Fibroblast of skin of abdomen (primary cell): ENCODE measurements at places on chromosomes 2 and 18.

DNA sequence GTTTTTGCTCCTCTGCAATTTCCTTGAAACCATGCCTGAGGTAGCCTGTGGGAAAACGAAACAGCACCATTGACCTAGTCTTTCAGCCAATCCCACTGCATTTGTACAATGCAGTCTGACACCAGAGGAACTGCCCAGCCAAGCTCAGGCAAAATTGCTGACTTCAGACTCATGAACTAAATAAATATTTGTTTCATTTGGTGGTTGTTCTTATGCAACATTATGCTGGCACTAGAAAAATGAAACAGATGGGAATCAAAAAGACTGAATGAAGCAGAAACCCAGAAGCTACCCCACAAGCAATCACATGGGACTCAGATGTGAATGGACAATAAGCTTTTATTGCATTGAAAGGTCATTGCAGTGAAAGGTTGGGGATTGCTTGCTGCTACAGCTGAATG, 1.7 kb downstream of the NAT8 start:
- DNase-seq, result no peak

DNA sequence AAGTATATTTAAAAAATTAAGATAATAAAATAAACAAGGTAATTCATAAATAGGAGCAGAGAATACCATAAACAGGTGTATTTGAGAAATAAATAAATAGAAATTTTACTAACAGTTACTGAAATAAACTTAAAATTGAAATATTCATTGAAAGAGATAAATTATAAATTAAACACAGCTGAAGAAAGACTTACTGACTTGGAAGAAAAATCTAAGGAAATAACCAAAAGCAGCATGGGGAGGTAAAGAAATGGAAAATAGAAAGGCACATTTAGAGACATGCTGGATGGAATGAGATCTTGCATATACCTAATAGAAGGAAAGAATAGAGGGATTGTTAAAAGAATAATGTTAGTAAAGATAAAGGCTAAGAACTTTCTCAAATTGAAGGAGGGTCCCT, 96.3 kb downstream of the SOX11 start:
- DNase-seq, result no peak

DNA sequence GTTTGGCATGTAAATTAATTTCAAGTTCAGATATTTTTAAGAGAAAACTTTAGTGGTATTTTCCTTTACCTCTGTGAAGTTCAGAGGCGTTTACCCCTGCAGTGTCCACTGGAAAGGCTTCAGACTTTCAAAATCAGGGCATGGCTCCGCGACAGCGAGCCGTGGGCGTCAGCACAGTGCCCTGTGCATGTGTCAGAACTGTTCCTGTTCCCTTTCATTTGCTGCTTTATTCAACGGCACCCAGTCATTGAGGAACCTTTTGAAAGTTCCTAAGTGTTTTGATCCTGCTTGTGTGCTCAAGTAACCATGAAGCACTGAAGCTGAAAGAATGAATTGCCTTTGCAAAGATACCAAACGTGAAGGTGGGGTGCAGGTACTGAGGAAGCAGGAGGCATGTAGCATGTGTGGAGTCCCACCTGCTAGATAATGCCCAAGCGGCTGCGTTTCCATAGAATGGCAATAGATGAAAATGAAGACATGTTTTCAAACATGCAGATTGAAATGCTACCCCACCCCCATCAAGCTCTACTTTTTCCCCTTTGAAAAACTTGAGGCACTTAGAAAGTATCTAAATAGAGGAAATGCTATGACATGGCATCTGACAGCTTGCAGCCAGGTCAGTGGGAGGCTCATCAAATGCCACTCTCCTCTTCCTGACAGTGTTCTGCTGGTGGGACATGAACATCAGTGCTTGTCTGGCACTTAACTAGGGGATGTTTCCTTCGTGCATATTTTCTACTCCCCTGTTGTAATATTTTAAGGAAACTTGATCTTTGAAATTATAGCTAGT, 148.6 kb downstream of the ZNF236 start:
- DNase-seq, result no peak

DNA sequence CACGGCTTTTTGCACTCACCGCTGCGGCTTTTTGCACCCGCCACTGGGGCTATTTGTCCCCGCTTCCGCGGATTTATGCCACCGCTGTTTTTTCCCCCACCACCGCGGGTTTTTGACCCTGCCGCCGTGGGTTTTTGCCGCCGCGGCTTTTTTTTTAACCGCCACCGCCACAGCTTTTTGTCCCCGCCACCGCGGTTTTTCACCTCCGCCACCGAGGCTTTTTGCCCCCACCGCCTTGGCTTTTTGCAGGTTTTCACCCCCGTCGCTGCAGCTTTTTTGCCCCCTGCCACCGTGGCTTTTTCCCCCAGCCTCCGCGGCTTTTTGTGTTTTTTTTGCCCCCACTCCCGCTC, 2796.7 kb upstream of the TEKT4 start:
- DNase-seq, result no peak

- DNase-seq, result no peak
Observed at GRCh38 chr2:219542931-219543595, 546 bp downstream of the CHPF start.

- no peak for DNase-seq
Observed at GRCh38 chr2:26637811-26638310, 3.3 kb downstream of the CIB4 start.

- DNase-seq, result no peak
Observed at GRCh38 chr2:191355170-191355758, 110.1 kb downstream of the MYO1B start.

- DNase-seq, result peak; percentile 21
Observed at GRCh38 chr2:226687641-226688253, 111.9 kb downstream of the IRS1 start.

GRCh38 chr18:3283253-3283863, 21.4 kb downstream of the MYL12B start:
- DNase-seq, result no peak

GRCh38 chr2:191045141-191045540, 31.2 kb upstream of the STAT1 start:
- DNase-seq, result peak; percentile 42
